Stimulated activated CD8-positive, alpha-beta memory T cell treated with anti-CD3 and anti-CD28 coated beads, Interleukin-7, amount 100 ng/mL, for 24 hours (primary cell): ENCODE measurements at places on chromosomes 4 and X.

- no peak for DNase-seq
Measured at GRCh38 chrX:110418316-110419235, 59.9 kb downstream of the RTL9 start.

GRCh38 chr4:183256756-183257385, 63.2 kb downstream of the CLDN22 start:
- peak; percentile 7 for DNase-seq

GRCh38 chr4:54958236-54958635, 167.2 kb downstream of the KDR start:
- no peak for DNase-seq

DNA sequence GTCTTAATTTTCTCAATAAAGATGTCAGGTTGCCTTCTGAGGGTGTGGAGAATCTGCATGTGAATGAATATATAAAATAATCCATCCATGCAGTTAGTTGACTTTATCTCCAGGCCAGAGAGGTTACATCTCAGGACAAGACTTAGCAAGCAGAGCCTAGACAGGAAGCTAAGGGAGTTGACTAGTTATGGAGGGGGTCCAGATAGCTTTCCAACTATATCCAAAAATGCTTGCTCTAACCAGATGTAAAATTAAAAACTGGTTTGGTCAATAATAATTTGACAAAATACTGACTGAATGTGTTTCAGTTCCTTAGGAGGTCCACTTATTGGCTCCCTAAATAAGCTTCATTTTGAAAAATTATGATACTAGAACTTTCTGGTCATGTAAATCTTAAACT, 101.4 kb downstream of the PAPSS1 start:
- no peak for DNase-seq

DNA sequence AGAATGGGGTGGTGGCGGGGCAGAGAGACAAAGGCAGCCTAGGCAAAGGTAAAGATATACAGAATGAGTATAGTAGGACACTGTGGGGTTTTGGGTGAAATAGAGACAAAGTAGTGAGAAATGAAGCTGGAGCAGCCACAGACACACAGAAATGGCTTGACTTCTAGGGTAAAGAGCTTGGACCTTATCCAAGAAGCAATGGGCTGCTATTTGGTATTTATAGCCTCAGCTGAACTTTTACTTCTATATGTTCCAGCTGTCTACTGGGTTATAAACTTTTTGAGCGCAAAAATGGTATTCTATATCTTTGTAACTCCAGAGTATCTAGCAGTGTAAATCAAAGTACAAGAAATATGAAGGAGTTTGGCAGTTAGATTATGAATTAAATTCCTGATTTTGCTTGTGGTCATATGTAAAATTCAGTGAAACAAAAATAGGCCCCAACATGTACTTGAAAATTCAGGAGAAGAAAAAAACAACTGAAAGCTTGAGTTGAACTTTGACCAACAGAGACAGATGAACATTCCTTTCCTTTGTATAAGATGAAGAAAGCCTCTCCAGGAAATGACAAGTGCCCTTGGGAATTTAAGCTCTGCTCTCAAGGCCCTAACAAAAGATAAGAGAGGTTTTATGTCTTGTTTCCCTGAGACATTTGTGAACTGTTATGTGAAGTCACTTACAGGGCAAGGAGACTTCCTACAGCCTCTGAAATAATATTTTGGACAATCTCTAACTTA, 354.1 kb downstream of the CHIC1 start:
- DNase-seq: no peak

DNA sequence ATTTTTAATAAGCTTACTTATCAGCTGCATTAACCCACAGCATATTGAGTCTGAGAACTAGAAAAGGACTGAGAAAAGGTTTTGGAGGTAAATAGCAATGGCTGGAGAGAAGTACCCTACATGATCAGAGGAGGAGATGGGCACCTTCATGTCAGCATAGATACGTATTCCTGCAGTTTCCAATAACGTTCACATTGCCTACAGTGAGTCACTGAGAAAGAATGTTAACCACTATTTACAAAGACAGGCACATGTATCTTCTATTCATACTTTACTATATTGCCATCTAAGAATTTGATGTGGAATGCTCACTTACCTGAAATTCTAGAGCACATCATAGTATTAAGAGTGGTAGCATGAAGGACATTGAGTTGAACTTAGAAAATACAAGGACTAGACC, 92.5 kb downstream of the TLL1 start:
- no peak for DNase-seq

DNA sequence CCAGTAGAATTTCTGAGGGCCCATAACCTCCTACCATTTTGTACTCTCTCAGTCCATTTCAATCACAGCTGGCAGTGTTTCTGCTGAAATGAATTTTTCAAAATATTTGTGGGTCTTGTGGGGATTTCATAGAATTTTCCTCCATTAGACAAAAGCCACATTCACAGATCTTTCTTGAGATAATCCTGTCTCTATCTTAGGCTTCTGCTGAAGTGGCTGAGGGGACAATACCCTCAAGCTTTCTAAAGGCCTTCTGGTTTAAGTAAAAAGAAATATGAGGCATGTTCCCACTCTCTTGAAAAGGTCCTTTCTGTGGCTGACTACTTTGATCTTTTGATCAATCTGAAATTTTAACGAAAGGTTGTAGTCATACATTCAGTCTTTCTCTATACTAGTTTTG, 1930.0 kb upstream of the AGA start:
- no peak for DNase-seq

GRCh38 chr4:67576538-67576937, 18.0 kb downstream of the STAP1 start:
- DNase-seq: no peak

DNA sequence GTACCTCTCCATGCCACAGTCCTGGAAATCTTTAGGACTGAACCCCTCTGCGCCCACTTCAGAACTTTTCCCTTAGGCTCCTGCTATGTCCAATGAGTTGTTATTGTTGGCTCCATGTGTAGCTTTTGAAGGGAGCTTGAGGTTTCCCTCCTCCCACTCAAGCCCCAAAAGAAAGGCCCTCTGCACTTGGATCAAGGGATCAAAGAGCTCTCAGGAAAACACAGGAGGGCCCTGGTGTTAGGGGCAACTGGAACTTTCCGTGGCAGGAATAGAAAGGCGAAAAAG, 135.0 kb downstream of the RASL11B start:
- no peak for DNase-seq

DNA sequence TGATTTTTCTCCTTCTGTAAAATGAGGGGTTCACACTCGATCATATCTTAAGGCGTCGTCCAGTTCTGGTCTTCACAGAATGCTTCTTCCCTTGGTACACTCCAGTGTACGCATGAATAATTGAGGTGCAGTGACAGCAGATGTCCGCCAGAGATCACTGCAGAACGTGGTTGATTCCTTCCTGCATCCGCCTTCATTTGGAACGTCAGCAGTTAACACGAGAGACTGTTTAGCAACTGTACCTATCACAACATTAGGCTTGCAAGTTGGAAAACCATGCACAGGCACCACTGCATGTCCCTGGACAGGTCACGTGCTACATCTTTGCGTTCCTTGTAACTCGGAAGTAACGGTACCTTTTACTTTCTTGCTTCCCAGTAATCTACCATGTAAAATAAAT, 66.0 kb upstream of the GEMIN8 start:
- DNase-seq: no peak

- DNase-seq: no peak
Measured at GRCh38 chrX:95076449-95076848, 1402.4 kb downstream of the FAM133A start.

- DNase-seq: no peak
Measured at GRCh38 chr4:35912174-35912573, 332.1 kb downstream of the ARAP2 start.

GRCh38 chr4:152598454-152598853, 62.6 kb upstream of the FBXW7 start:
- DNase-seq: no peak

- no peak for DNase-seq
Measured at GRCh38 chrX:24646745-24647182, 383 bp downstream of the PCYT1B start.

DNA sequence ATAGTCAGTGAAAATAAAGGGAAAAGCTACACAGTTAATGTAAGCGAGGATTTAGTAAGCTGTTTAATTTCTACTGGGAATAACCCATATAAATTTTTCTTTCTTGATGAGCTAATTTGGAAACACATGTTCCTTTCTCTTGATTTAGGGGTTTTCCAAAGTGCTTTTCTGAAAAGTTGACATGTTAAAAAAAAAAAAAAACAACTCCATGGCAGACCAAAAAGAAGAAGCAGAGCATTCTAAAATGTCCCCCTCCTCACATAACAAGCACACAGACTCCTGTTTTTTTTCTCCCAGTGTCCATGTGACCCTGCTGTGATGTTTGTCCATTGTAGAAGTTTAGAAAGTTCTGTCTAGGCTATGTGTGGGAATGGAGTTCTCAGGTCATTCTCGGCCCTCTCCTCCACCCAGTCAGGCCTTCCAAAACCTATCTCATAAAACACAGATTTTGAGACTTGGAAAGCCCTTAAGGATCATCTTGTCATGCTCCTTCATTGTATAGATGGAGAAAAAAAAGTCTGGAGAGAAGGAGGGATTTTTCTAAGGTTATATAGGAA, 792 bp downstream of the CLIC2 start:
- DNase-seq: no peak

- no peak for DNase-seq
Measured at GRCh38 chrX:21963269-21963668, 22.8 kb downstream of the SMS start.

DNA sequence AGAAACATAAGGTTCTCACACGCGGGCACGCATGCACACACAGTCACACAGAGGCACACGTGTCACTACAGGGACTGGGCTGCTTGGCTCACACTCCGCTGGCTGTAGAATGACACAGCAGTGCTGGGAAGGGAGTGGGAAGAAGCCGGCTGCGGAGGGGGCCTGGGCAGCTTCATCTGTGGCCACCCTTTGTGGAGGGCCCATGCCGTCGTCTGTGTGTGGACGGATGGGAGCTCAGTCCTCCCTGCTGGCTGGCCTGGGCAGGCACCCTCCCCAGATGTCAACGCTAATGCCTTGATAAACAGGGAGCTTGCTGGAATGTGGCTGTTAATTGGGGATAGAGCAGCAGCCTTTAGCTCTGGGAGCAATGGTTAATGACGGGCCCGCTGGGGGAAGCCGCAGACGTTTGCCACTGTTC, 621.1 kb downstream of the BCOR start:
- no peak for DNase-seq

GRCh38 chr4:28177641-28178040, 1317.0 kb downstream of the STIM2 start:
- DNase-seq: no peak

- no peak for DNase-seq
Measured at GRCh38 chrX:125757794-125758564, 408.1 kb downstream of the DCAF12L2 start.

- no peak for DNase-seq
Measured at GRCh38 chrX:17377091-17377717, 2.2 kb downstream of the NHS start.

DNA sequence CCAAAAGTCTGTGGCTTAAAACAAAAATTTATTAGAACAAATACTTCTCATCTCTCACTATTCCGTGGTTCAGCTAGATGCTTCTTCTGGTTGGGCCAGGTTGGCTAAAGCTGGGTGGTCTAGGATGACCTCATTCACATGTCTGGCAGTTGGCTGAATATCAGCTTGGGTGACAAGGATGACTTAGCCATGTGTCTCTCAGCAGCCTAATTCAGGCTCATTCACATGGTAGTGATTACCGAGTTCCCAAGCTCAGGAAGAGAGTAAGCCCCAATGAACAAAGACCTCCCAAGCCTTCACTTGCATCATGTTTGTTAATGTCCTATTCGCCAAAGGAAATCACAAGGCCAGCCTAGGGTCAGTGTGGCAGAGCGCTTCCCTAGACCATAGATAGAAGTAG, 119.4 kb downstream of the FANCB start:
- DNase-seq: no peak

- no peak for DNase-seq
Measured at GRCh38 chr4:57989430-57989829, 879.2 kb upstream of the IGFBP7 start.

DNA sequence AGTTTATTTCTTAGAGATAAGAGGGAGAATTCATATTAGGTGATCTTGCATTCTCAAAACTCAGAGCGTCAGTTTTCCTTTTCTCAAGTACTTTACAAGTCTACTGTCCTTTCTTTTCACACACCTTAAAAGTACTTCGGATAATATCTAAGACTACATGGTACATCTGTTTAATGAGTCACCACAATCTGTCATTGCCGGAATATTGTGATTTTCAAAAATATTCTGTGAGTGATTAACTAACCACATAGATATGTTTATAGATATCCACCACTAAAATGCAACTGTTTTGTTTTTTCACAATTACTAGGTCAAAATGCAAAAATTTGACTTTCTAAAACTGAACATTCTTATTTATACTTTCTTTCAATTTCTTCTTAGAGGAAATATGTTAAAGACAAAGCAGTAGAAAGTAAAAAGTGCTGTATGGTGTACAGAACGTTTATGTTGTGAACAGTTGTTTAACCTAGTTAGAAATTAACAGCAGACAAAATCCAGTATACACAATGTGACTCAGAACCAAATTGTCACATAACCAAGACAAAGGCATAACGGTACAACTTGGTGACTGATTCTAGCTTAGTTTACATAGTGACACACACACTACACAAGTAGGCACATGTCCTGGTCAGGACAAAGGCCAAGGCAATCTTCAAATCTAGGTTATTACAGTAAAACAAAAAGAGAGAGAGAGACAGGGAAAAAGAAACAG, 482.9 kb downstream of the NAF1 start:
- no peak for DNase-seq

DNA sequence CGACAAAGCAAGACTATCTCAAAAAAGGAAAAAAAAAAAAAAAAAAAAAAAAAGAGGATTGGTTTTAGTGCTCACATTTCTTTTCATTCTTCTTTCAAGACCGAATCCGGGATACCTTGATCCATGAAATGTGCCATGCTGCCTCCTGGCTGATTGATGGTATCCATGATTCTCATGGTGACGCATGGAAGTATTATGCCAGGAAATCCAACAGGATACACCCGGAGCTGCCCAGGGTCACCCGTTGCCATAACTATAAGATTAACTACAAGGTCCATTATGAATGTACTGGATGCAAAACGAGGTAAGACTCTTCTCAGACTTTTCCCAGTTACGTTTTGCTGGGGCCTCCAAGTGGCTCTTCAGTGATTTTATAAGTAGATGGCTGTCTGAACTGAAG, 6.1 kb downstream of the CXCR3 start:
- no peak for DNase-seq

GRCh38 chr4:121168446-121169281, 4.5 kb upstream of the TNIP3 start:
- DNase-seq: no peak

- DNase-seq: no peak
Measured at GRCh38 chrX:18676470-18676869, 4.6 kb upstream of the RS1 start.

GRCh38 chrX:261919-262352, 19.2 kb upstream of the PLCXD1 start:
- DNase-seq: no peak

DNA sequence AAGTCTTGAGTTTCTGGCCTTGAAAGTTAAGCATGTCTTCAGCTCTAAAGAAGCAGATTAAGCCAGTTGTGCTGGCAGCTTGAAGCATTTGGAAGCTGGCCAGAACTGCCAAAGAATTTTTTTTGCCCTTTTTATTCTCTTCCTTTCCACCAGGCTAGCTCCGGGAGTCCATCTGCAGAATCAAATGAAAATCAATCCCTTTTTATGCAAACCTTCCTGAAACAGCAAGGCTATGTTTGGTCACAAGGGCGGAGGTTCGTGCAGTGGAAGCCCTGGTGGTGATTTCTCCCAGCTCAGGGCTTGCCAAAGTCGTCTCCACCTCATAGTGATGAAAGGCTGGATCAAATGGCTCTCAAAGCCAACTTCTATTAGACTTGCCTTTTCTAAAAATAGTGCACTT, 21.6 kb upstream of the C4orf54 start:
- no peak for DNase-seq
